ENCODE measurements at places on chromosomes 6 and 20.
A peak's percentile ranks its signal among the peaks of the same experiment; 100 is the strongest.

GRCh38 chr20:60862601-60863000, 389.5 kb upstream of the CDH4 start:
- DNase-seq = no peak

DNA sequence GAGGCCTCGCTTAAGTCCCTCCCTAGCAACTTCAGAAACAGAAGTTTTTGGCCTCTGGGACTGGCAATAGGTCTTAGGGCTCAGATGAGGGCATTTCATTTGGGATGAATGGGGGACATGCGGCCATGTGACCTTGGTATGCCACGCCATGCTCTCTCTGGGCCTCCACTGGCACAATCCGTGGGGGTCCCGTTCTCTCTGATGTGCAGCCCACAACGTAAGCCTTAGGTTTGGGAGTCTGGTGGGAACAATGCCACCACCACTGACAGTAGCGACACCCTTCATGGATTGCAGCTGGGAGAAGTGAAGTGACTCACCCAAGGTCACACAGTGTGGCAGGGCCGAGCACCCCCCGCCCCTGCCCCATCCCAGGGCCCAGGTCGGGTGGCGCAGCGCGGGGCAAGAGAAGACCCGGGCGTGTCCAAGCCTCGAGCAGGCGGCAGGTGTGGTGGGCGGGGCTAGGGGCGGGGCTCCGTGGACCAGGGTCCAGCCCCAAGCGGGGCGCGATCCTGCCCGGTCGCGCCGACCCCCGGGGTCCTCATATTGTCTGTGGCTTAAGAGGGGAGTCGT, 864 bp upstream of the CEBPB start:
- peak; percentile 40 for DNase-seq

GRCh38 chr6:134249239-134249758, 68.6 kb downstream of the SGK1 start:
- DNase-seq = no peak

- DNase-seq = no peak
Observed at GRCh38 chr6:116471531-116471930, 10.4 kb downstream of the CALHM6 start.

DNA sequence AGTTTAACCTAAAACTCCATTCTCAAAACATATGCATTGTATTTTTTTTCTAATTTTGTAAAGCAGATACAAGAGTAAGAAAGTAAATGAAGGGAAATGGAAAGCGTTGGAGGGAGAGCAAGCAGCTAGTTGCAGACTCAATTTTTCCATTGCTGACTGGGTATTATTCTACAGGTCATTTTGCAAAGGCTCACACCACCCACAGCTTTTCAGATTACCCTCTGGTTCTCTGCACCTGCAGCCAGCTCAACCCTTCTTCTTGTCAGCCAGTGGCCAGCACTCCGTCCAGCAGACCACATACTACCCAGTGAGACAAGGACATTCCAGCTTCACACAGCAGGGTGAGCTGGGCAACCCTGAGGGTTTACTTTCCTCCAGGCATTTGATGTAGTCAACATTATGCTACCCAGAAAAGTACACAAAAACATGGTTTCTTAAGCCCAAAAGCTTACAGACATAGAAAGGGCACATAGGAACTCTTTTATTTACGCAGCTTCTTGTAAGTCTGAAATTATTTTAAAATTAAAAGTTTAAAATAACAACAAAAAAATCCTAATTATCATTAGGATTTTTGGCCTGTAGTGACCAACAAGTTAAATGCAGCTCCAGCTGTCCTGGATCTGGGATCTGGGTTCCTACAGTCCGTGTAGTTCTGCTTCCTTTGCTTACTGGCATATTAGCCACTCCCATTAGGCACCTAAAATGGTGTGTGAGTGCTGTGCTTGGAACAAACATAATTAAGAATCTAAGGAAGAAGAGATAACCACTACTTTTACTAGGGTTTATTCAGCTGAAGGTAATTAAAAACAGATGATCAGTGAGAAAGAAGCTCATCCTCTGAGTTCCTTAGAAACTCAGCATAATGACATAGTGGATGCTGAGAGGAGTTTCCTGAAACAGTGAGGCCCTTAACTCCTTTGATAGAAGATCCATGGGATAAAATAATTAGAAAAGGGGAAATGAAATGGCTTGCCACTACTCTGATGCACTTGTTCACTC, 185.3 kb downstream of the PKHD1 start:
- DNase-seq = no peak

- DNase-seq = no peak
Observed at GRCh38 chr20:40280616-40281015, 408.4 kb downstream of the MAFB start.
